ENCODE measurements at places on chromosomes 4 and X.

- no peak for DNase-seq
Observed at GRCh38 chr4:129327637-129328036, 231.7 kb downstream of the C4orf33 start.

DNA sequence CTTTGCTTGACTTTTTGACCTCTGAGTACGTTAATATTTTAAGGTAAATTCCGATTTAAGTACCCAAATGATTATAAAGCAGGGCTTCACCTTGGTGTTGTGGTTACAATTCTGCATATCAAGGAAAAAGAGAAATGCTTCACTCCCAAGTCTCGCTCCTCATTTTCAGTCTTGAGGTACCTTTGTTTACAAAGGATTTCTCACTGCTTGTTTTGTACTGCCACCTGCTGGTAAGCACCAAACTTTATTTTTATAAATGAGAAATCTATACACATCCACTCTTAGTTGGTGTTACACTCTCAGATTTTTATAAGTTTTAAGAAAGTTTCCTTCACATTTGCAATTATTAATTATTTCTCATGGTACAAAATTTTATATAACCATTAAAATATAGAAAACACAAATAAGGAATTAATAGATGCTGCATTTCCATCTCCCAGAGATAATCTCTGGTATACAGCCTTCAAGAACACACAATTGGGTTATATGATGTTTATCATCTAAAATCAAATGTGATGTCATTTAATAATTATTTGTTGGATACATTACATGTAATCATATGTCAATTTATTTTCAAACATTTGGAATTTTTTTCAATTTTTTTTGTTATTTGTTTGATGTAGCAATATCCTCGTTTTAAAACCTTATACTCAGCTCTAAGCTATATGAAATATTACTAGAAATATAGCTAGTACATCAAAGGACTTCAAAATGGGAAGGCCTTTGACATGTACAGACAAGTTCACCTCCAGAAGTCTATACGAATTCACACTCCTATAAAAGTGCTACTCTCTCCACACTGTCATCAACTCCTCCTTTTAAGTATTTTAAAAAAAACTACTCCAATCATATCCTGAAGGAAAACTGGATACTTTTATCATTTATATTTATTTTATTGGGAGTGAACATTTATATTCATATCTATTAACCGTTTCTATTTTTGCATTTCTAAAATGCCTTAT lies 179.9 kb downstream of the KCNIP4 start:
- DNase-seq, result peak; percentile 12

GRCh38 chr4:145099653-145100052 lies 1.5 kb downstream of the ABCE1 start:
- no peak for DNase-seq

DNA sequence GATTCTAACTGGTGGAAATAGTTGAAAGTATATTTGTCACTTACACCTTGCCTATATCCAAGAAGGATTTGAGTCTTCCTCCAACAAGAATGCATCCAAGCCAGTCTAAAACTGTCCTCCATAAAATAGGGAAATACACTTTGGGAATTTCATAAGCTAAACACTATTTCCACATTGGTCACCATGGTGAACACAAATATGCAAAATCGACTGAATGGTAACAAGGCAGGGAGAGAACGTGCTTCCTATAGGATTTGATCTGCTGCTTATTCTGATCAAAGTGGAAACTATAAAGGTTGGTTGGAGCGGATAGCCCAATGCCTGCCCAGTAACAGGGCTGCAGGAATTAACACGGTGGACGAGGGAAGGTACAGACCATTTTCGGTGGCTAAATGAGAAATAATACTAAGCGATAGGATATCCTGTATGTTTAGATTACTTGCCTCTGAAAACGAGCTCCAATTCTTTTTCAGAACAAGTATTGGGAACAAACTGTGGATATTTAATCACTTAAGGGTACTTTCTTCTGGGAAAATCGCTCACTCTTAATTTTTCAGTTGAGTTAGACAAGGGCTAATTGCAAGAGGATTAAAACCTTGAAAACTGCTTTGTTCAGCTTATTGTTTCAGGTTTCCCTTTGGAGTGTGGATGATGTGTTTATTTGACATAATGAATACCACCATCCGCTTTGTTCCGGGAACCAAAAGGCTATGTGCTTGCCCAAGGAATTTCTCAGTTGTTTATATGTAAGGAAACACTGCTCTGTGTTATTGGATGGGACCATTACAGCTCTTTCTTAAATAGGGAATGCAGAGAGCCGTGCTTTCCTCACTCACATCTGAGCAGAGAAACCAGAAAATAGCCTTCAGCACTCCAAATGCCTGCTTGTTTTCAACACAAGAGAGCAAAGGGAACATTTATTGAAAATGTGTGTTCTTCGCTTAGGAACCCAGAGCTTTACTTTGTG lies 194.4 kb downstream of the CBR4 start:
- no peak for DNase-seq

DNA sequence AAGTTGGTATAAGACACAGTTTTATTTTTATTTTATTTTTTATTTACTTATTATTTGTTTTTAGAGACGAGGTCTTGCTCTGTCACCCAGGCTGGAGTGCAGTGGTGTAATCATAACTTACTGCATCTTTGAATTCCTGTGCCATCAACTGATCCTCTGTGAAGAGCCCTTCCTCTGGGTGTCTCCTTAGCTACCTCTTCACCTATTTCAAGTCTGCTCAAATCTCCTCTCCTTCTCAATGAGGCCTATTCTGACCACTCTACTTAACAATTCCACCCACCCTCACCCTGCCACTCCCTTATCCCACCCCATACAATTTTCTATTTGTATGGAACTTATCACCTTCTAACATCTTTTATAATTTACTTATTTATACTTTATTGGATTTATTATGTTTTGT lies 183.4 kb downstream of the PPP3CA start:
- no peak for DNase-seq

DNA sequence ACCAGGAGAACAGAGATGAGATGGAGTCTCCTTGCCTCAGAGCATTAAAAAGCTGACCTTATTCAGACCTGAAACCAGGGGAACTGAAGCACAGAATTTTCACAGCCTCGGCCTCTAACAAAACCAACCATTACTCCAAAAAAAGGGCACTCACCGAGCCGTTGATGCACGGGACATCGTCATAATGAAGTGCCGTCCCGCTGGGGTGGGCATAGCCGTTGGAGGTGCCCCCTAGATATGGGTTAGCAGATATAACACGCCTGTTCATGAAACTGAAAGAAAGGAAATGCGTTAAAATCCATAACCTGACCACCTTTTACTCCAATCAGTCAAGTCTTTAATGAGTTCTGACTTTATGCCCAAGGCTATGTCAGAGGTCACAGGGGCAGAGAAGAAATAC lies 153.6 kb downstream of the AFAP1 start:
- no peak for DNase-seq

GRCh38 chr4:171433674-171434073 lies 379.5 kb upstream of the GALNTL6 start:
- no peak for DNase-seq

- no peak for DNase-seq
Observed at GRCh38 chrX:137405449-137406140, 160.3 kb upstream of the ZIC3 start.

DNA sequence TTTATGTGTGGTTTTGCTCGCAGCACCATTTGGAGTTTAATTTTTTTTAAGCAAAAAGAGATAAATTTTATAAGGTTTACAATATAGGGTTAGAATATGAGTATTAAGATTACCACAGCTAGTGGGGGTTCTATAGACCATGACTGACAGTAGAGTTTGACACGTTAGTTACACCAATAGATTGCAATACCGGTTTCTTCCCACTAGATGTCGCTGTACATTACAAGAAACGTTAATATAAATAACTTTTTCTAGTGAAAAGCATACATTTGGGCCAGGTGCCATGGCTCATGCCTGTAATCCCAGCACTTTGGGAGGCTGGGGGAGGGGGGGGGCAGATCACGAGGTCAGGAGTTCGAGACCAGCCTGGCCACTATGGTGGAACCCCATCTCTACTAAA lies 433.6 kb downstream of the MAGEB5 start:
- no peak for DNase-seq

GRCh38 chr4:184274286-184274951 lies 56.7 kb upstream of the ENPP6 start:
- no peak for DNase-seq

DNA sequence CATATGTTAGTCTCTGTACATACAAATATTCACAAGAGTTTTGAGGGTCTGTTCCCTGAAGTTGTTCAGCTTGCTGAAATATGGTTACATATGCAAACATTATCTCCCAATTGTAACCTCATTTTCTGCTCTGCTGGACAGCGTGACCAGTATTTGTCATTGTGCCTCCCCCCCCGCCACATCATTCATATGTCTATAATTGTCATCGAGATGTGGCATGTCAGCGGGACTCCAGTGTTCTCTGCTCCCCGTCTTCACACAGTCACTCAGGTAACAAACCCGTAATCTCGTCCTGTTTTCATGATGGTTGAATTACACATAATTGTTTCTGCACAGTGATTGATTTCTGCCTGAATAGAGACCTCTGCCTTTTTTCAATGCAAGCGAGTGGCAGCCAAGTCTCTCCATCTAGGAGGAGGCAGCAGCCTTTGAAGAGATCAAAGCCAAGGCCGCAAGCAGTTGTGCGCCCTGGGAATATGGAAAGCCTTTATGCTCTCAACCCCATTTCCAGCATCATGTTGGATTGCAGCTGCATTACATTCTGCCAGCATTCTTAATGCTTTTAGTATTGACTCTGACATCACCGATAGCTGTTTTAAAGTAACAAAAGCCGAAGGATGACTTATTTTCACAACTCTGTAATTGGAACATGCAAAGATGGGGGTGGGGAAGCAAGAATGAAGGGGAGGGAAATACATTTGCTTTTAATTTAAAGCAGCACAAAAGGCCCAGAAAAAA lies 27.4 kb downstream of the LEF1 start:
- DNase-seq, result no peak

- DNase-seq, result no peak
Observed at GRCh38 chr4:139942241-139942640, 211.7 kb downstream of the MAML3 start.

GRCh38 chr4:150817804-150818528 lies 197.1 kb downstream of the LRBA start:
- DNase-seq, result no peak

DNA sequence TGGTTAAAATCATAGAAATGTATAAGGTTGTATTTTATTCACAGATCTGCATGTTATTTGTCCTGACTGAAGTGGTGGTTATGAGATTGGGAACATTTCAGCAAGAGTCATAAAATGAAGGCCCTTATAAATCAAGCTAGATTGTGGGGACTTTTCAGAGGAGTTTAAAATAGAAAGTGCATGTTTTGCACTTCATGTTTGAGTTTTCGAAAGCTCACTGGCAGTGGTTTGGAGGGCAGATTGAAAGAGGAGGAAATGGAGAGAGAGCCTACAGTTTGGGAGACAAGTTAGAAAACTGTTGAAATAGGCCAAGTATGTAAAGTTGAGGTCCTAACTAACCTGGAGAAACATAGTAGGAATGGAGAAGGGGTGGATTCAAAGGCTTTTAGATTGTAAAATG lies 124.9 kb downstream of the KDM6A start:
- DNase-seq, result no peak

- DNase-seq, result no peak
Observed at GRCh38 chrX:118468122-118468521, 27.5 kb upstream of the DOCK11 start.

DNA sequence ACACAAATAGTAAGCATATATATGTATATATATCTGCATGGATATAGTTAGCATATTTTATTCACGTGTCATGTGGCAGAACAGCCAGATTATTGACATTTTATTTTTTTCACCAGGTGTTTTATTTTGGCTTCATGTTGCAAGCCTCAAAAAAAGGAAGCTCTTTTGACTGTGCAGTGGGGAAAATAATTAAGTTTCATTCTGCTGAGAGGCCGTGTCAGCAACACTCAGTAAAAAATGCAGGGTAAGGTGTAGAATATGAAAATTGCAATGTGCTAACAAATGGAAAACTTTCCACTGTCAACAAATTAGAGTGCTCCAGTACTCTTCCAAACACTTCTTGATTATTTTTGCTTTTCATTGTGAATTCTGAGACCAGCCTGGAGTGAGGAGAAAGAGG lies 511.5 kb downstream of the GLUD2 start:
- no peak for DNase-seq

DNA sequence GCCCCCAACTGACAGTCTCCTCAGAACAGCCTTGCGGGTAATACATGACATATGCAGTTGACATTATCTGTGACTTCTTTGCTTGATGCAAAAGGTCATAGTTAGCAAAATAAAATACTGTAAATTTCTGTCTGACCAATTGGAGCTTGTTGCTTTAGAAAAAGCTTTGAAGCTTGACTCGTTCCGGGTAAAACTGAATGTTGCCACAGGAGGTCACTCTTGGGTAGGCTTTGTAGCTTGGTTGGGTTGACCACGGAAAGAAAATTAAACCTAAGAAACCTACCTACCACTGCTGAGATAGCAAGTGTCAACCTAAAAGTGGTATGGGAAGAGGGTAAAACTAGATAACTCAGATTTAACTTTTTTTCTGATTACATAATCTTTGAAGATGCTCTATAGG lies 23.2 kb downstream of the PRPS2 start:
- DNase-seq, result no peak

DNA sequence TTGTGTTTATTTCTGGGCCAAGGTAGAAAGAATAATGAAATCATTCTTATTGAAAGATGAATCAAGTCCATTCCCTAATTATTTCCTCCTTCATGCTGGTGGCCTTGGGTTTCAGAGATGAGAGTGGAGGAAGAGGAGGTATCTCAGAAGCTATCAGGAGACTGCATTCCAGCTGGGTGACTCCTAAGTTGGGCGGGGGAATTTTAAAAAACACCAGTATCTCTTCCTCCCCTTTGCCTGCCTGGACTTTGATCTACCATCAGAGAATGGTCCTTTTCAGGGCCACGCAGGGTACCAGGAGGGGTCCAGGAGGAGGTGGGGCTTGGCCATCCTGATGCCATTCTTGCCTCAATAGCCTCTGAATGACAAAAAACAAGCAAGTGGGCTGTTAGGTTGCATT lies 104.4 kb downstream of the ASMT start:
- DNase-seq, result no peak

DNA sequence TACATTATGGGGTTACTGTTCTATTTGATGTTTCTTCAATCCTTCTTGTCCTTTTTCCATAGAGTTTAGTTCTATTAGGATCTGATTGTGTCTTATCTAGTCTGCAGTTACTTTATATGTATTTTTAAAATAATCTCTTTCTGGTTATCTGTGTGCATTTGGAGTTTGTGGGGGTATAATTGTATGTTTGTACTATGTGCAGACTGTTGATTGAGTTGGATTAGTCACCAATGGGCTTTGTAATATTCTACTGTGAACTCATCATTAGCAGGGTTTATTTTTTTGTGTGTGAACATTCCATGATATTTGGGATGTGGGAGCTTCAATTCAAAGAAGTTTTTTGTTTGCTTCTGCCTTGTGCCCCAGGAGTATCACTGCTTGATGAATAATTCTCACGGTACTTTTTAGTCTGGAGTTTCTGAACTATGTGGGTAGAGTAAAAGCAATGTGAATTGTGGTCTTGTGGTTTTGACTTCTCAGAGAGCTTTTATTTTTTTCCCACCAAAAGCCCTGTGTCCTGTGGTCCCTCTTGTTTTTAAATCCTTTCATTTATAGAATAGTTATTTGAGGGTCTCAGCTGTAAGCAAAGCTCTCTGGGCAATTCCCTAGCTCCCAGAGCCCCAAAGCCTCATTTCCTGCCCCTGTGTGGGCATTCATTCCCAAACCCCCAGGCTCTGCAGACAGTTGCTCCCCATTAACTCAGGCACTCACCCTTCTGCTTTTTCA lies 127.8 kb downstream of the PHKA2 start:
- DNase-seq, result no peak

Measured in DMS79 treated with DMSO at 0.1 percent for 48 hours (cell line).